ENCODE measurements at places on chromosomes 1 and 21. TPM values are rescaled to one million over a fixed set of nuclear protein-coding genes. Genes with fewer than 3 reads are reported as not detected.

DNA sequence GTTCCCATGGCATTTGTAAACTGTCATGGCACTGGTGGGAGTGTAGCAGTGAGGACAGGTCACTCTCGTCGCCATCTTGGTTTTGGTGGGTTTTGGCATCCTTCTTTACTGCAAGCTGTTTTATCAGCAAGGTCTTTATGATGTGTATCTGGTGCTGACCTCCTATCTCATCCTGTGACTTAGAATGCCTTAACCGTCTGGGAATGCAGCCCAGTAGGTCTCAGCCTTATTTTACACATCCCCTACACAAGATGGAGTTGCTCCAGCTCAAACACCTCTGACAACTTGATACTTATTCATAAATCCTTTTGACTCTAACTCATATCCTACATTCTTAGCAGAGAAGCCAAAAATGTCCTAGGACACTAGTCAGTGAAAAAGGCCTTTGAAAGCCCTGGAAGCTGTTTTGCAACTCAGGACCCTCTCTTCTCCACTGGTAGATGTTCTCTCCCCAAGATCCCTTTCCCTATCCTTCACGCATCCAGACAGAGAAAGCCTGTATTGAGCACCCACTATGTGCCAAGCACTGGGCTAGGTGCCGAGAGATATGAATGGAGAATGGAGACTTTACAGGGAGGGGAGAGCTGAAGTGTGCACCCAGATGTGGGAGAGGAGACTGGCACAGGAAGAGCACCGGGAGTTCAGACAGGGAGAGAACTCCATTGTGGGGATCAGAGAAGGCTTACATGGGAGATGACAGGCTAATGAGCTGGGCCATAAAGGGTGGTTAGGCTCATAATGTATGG lies 6.7 kb upstream of the CSRP1 start:
- DNase-seq: no peak
- H3K27ac ChIP-seq: no peak overlapping the region
- no peaks in the 10 kb centered on the region for H3K36me3 ChIP-seq
- no peaks in the 10 kb centered on the region for H3K27me3 ChIP-seq
- no peak overlapping the region for H3K4me3 ChIP-seq

Gene SPRR3
- total RNA-seq: not detected

DNA sequence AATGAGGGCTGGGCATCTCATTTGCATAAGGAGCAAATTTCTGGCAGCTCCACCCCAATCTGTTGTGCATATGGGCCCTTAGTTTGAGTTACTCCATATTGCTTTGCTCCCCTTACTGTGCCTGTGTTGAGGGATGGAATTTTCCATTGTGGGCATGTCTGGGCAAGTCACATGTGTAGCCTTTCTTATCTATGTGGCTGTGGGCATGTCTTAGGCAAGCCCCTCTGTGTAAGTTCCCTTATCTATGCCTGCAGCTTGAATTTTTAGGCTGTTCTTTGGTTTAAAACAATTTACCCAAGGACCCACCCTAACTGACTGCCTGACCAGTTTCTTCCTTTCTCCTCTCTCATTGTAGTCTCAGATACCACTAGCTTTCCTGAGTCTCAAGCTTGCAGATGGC lies 405.7 kb upstream of the NCAM2 start:
- H3K4me1 ChIP-seq: no peaks in the 10 kb centered on the region
- H3K27me3 ChIP-seq: no peaks in the 10 kb centered on the region
- no peaks in the 10 kb centered on the region for H3K36me3 ChIP-seq
- peak overlapping the region; percentile 2 for H3K27ac ChIP-seq
- no peak overlapping the region for H3K4me3 ChIP-seq

- H3K27me3 ChIP-seq: peaks cover 5% of the 10 kb centered on the region
- H3K27ac ChIP-seq: no peak overlapping the region
- H3K36me3 ChIP-seq: no peaks in the 10 kb centered on the region
- DNase-seq: no peak
Measured at GRCh38 chr1:94769551-94769950, 50.6 kb upstream of the SLC44A3 start.

Gene NBPF26
- 20.7 TPM for total RNA-seq

Gene CCDC17
- 1.7 TPM for total RNA-seq

GRCh38 chr1:60867782-60868181 lies 214.6 kb upstream of the NFIA start:
- H3K27ac ChIP-seq: no peak overlapping the region
- H3K36me3 ChIP-seq: no peaks in the 10 kb centered on the region
- H3K27me3 ChIP-seq: peaks cover 5% of the 10 kb centered on the region
